Stimulated activated CD8-positive, alpha-beta memory T cell treated with anti-CD3 and anti-CD28 coated beads, Interleukin-7, amount 100 ng/mL, for 1 hour (primary cell): ENCODE measurements at places on chromosomes 16 and 17.

- DNase-seq, result no peak
Measured at GRCh38 chr16:88924834-88925539, 52.0 kb downstream of the CBFA2T3 start.

- DNase-seq, result no peak
Measured at GRCh38 chr17:66676421-66676820, 158.5 kb upstream of the CACNG5 start.

- no peak for DNase-seq
Measured at GRCh38 chr16:14629612-14629918, 495 bp downstream of the PARN start.

DNA sequence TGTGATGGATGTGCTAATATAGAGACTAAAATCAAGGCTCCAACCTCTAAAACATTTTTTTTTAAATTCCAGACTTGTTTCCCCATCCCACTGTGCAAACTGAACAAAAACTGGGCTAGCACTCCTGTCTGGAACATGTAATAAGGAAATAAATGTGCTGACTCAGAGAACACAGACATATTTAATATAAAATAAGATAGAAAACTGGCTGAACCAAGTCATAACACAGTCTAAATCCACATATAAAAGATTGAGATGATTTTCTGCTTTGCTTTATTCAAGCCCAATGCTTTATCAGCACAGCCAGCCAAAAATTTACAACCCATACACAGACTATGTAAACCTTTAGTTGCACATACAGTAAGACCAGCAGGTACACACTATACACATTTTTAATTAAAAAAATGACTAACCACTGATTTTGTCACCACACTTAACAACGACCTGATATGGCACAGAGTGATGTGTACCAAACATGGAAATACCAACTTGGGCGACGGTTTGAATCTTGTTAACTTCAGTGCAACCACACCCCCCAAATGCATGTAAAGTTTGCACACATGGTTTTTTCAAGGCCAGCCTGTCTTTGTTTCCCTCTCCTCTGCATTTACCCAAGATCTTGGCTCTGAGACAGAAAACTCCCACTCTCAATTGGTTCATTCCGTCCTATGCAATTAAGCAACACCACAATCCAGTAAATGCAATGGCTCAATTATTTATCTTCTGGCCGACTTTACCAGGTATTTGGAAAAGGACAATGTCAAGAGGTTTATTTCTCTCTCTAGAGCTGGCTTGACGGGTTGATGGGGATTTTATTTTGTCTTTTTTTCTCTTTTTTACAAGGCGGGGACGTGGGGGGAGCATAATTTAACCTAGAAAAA, 1.2 kb downstream of the STAT3 start:
- no peak for DNase-seq

- DNase-seq, result peak; percentile 38
Measured at GRCh38 chr16:75097941-75098901, 18.4 kb downstream of the LDHD start.

DNA sequence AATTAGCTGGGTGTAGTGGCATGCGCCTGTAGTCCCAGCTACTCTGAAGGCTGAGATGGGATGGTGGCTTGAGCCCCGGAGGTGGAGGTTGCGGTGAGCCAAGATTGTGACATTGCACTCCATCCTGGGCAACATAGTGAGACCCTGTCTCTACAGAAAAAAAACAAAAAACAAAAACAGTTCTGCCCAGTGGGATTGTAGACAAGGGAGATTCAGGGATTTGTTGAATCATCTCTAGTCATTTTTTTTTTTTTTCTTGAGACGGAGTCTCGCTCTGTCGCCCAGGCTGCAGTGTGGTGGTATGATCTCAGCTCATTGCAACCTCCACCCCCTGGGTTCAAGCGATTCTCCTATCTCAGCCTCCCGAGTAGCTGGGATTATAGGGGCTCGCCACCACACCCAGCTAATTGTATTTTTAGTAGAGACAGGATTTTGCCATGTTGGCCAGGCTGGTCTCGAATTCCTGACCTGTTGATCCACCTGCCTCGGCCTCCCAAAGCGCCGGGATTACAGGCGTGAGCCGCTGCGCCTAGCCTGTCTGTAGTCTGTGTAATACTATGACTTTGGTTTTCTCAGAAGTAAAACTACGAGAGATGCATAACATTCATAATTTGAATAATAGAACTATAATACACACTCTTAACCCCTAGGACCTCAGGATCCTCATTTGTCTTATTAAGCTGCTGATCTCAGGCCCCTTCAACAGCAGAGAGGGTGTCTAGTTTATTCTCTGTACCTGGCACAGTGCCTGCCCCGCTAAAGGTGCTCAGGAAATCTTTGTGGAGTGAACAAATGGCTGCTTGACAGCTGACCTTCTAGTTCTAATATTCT, 1.4 kb downstream of the TEN1 start:
- no peak for DNase-seq

DNA sequence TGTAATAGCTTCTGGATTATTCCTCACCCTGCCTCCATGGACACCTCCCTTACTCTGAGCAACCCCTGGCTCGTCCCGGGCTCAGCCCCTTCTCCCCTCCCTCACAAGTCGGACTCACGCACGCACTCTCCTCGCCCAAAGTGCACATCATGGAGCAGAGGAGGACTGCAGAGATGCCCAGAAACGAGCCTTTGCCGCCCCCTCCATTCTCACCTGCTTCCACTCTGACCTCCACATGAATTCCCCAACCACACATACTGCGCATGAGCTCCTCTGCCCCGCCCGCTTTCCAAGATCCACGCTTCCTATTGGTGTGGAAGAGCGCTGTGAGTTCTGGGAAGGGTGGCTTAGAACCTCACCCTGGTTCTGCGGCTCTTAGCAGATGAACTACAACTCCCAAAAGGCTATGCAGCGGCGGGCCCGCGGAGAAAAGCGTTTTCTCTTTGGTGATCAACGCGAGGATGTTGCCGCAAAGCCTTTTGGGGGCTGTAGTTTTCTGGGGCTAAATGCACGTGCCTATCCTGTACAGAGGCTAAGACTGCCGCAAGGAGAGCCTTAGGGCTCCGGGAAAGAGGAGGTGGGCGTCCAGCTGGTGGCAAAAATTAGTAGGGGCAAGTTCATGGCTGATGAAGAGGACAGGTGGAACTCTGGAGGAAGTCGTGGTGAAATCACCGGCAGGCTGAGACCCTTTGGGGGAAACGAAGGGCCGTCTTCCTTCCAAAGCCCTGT, at the start of gene PHB1:
Gene PHB1 (minus strand): TSS at position 261 of the 729 bp plus-strand sequence. CDS start 1,618 bp downstream, outside the sequence.
- DNase-seq, result peak; percentile 83

DNA sequence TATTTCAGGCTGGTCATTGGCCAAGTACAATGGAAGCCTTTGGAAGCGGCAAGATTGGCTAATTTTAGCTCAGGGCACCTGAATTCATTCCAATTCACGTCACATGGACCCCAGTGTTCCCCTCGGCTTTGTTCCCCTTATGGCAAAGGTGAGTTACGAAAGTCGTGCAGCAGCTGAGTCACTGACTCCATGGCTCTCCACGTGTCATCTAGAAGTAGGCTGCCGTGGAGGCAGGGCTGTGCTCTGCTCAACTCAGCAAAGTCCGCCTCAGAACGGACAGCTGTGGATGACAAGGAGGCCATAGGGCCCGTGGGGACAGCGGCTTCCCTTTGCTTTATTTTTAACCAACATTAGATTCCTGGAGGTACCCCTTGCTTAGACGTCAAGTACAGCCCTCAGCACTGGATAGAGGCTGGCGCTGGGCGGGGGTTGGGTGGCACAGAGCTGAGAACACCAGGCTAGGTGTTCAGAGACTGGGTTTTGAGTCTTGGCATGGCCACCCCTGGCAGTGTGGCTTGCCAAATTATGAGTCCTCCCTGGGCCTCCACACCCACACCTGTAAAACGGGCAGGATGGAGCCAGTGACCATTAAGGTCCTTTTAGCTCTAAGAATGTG, 23.6 kb downstream of the ADAD2 start:
- DNase-seq, result no peak

GRCh38 chr16:86075488-86075785, 176.5 kb downstream of the IRF8 start:
- DNase-seq, result no peak

- no peak for DNase-seq
Measured at GRCh38 chr16:2595393-2596205, 57.8 kb downstream of the PDPK1 start.

GRCh38 chr17:36475346-36475970, 11.0 kb upstream of the ZNHIT3 start:
- no peak for DNase-seq

GRCh38 chr16:28823291-28823872, 583 bp downstream of the ATXN2L start:
- no peak for DNase-seq

- DNase-seq, result no peak
Measured at GRCh38 chr16:47581114-47581513, 120.0 kb downstream of the PHKB start.

DNA sequence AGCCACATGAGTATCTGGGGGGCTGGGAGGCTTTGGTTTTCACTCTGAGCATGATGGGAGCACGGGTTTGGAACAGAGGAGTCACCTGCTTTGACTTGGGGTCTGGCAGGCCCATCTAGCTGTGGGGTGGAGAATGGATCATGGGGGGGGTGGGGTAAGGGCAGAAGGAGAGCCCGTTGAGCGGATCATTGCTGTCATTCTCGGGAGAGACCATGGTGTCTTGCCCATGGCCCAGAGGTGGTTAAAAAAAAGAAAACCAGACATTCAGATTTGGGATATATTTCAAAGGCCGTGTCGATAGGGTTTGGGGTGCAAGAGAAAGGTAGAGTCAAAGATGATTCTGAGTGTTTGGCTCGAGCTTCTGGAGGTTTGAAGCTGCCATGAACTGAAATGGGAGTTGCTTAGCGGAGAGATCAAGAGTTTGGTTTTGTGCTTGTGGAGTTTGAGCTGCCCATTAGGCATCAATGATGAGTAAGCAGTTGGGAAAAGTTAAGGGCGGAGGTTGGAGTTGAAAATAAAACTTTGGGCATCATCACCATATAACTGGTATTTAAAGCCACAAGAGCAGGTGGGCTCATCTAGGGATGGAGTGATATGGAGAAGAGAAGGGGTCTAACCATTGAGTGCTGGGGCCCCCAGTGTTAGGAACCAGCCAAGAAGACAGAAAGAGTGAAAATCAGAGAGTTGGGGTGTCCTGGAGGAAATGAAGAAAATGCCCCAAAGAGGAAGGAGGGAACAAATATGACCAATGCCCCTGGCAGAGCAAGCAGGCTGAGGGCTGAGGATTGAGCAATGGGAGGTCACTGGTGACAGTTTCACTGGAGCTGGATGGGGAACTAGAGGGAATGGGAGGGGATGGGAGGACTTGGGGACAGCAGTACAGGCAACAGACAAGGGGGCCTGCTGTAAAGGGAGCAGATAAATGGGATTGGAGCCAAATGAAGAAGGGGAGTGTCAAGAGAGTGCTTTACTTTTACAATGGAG, 1.9 kb downstream of the NOD2 start:
- DNase-seq, result no peak

DNA sequence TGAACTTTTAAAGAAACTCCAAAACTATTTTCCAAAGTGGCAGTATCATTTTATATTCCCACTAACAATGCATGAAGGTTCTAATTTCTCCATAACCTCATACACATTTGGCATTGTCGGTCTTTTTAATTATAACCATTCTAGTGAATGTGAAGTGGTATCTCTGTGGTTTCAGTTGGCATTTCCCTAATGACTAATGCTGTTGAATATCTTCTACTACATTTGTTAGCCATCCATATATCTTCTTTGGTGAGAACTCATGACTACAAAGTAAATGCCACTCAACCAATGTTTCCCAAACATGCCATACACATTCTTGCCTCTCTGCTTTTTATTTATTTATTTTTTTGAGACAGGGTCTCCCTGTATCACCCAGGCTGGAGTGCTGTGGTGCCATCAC, 31.7 kb upstream of the TAOK1 start:
- no peak for DNase-seq

GRCh38 chr16:5042574-5043171, 8.9 kb upstream of the NAGPA start:
- no peak for DNase-seq

DNA sequence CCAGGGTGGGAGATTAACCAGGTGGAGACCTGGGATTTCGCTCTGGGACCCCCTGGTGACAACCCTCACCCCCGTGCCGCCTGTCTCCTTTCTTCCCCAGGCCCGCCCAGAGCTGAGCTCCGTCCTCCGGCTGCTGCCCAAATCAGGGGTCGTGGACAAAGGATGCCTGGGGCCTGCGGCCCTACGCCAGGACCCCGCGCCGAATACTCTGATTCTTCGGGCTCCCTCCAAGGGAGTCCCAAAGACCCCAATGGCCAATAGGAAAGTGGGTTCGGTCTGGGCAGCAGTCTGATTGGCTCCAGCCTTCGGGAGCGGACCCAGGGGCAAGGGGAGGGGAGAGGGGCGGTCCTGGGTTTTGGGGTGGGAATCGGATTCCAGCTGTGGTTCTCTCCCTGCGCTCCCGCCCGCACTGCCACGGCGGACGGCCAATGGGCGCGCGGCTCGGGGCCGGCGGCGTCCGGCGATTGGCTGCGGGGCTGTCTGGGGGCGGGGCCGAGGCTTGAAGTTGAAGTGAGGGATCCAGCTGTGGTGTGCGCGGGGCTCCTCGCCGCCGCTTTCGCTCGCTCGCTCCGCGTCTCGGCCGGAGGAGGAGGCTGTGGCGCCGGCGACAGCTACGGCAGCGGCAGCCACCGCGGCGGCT, at the start of gene CACNA1G:
Gene CACNA1G (plus strand): TSS at position 531 of the 640 bp plus-strand sequence. CDS start 745 bp downstream, outside the sequence.
- peak; percentile 65 for DNase-seq

DNA sequence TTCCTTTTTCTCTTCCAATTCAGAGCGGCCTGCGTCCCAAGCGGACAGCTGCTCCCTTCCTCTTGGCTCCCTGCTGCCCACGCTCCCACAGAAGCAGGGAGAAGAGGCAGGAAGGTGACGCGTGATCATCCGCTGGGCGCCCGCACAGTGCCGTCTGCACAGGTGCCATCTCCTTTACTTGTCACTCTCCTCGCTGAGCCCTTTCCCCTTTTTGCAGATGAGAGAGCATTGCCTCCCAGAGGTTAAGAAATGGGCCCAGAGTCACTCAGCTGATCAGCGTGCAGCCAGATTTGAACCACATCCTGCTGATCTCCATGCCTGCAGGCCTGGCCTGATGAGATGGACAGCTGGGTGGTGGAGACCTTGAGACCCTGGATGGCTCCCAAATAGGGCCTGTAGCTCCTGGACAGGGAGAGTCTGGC, 299.8 kb downstream of the SEC14L1 start:
- DNase-seq, result no peak

DNA sequence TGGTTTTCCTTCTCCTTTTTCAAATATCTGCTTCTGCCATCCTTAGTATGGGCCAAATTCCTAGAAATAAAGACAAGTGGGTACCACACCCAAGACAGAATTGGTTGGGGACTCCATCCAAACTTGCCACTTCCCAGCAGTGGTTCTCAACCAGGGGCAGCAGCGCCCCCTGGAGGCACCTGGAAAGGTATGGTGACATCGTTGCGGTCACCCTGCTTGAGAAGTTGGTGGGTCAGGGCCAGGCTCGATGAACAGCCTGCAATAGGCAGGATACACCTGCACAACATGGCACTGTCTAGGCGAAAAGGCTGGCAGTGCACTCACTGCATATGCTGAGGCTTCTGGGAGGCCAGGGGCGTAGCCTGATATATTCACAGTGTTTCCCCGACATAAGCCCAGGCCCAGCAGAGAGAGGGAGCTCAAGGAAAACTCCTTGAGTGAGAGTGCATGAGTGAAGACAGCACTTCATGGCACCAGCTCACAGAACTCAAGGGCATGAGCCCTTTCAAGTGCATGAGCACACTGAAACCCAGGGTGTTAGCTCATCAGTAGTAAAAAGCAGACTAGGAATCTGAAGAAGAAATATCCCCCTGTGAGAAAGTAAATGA, 57.7 kb downstream of the CMC2 start:
- no peak for DNase-seq
